ENCODE measurements at places on chromosomes 2 and 18.

- no peak for DNase-seq
Measured at GRCh38 chr2:128485761-128486639, 167.3 kb upstream of the HS6ST1 start.

GRCh38 chr2:222290736-222291484 is 7.9 kb downstream of the PAX3 start:
- DNase-seq, result peak; percentile 79

DNA sequence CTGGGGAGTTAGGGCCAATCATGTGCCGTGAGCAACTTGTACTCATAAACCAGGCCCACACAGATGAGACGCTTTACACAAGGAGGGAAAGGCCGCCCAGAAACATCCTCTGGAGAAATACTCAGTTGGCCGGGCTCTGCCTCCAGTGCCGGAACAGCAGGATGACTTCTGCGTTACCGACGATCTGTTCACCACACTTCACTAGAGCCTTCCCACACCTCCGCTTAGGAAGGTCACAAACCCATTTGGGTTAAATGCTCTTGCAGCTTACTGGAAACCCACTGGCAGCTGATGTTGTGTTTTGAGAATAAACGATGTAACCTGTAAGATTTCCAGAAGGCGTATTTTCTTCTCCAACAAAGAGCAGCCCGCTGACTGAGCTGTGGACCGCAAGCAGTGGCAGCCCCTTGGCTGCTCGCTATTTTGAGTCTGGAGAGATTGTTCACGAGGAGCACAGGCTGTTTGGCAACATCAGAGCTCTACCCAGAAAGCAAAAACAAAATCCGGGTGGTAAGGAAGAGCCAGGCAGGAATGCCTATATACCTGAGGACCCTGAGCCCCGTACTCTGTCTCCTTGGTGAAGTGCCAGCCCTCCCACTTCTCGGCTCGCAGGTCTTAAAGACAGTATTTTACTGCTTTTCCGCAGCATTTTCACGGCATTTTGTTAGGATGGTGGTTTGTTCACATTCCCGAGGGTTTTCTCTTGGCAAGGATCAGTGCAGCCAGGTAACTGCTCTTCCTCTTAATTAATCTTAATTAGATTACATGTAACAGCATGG is 44.0 kb downstream of the COLEC12 start:
- DNase-seq, result no peak

GRCh38 chr2:9707008-9707407 is 76.2 kb upstream of the YWHAQ start:
- DNase-seq, result no peak

DNA sequence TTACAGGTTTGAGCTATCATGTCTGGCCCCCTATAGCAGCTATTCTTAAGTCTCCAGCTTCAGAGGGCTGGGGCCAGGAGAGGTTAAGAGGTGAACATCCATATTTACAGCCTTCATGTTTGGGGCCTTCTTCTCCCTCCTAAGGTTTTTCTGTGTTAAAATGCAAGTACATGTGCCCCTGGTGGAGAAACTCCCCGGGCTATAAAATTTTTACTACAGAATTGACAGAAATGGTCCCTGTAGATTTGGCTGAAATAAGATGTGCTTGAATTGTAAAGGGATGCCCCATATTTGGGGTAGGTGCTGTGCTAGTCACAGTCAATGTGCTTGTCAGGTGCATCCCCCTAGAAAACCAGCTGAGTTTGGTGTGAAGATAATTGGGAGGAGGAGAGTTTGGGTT is 263.3 kb upstream of the CXCR4 start:
- no peak for DNase-seq

- DNase-seq, result no peak
Measured at GRCh38 chr2:43425659-43426058, 170.2 kb downstream of the THADA start.

- no peak for DNase-seq
Measured at GRCh38 chr18:31248783-31249521, 69.0 kb upstream of the DSG1 start.

DNA sequence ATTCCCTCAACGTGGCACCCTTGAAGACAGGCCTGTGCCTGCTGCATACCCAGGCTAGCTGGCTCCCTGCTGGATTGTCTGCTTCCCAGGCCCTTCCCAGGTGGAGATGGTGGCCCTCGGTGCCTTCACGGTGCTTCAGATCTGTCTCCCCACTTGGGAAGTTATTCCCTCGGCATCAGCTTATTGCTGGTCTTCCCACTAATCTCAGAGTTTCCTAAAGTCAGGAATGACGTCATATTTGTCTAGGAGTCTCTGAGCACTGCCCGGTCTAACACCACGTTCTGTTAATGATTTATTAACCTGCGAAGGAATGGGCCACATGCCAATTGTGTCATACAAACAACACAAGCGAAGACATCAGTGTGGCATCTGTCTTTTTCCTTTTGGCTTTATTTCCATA is 269.8 kb upstream of the ID2 start:
- DNase-seq, result no peak

DNA sequence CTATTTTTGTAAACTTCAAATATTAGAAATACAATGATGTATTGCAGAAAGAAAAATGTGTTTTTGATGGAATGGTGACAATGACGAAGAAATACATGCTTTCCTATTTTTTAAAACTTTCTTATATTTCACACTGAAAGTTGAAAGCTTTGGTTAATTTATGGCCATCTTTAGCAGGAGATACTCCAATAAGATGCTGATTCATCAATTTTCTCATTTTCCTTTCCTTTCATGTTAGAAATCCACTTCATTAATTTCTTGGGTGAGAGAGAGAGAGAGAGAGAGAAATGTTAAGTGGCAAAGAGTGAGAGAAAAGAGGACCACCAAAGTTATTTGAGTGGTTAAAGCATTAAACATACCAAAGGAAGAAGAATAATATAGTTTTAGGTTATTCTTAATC is 28.6 kb upstream of the MAP2 start:
- no peak for DNase-seq

DNA sequence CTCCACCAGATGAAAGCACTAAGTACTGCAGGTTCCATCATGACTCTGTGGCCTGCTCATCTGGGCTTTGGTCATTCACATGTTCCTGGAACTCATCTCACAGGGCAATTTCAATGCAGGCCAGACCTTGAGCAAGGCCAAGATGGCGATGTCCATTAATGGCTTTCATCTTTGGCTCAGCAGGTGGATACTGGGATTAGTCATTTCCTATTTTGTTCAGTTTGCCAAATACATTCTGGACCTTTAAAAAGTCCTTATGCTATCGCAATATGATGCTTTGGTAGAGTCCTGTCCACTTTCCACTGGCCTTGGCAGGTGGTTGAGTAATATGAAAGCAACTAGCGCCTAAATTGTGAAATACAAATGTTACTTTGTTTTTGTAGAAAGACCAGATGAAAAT is 170.1 kb upstream of the REV1 start:
- no peak for DNase-seq

- peak; percentile 85 for DNase-seq
Measured at GRCh38 chr2:170218931-170219330, 41.0 kb downstream of the MYO3B start.

DNA sequence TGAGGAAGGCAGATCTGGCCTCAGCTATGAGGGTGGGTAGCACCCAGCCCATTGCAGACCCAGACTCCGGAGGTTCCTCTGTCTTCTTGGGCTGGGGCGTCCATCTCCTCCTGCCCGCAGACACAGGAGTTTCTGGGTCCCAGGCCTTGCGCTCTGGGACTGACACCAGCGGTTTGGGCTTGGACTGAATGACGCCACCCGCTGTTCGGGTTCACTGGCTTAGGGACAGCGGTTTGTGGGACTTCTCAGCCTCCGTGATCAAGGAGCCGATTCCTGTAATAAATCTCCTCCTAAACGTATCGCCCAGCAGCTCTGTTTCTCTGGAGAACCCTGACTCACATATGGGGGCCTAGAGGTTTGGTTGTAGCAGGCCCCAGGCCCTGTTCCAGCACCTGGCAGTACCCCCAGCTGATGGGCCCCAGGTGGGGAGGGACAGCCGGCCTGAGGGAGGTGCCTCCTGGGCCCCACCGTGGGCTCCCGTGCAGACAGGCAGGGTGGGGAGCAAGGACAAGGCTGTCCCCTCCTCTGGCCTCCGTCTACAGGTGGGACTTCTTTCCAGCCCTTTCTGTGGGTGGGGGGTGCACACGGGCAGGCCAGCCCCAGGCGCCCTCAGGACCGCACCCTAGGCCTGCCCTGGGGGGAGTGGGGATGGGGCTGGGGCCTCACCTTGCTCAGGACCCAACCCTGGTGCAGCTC is 4.5 kb upstream of the AQP12A start:
- DNase-seq, result no peak

- DNase-seq, result no peak
Measured at GRCh38 chr18:48342581-48342980, 66.6 kb downstream of the ZBTB7C start.

GRCh38 chr2:68727683-68728375 is 6.8 kb upstream of the ARHGAP25 start:
- no peak for DNase-seq

- DNase-seq, result no peak
Measured at GRCh38 chr2:72423756-72424155, 276.1 kb upstream of the CYP26B1 start.

- DNase-seq, result peak; percentile 36
Measured at GRCh38 chr18:50372743-50373142, 2.1 kb upstream of the SKA1 start.

GRCh38 chr2:219475697-219476651 is 22.7 kb upstream of the GMPPA start:
- DNase-seq, result peak; percentile 92

DNA sequence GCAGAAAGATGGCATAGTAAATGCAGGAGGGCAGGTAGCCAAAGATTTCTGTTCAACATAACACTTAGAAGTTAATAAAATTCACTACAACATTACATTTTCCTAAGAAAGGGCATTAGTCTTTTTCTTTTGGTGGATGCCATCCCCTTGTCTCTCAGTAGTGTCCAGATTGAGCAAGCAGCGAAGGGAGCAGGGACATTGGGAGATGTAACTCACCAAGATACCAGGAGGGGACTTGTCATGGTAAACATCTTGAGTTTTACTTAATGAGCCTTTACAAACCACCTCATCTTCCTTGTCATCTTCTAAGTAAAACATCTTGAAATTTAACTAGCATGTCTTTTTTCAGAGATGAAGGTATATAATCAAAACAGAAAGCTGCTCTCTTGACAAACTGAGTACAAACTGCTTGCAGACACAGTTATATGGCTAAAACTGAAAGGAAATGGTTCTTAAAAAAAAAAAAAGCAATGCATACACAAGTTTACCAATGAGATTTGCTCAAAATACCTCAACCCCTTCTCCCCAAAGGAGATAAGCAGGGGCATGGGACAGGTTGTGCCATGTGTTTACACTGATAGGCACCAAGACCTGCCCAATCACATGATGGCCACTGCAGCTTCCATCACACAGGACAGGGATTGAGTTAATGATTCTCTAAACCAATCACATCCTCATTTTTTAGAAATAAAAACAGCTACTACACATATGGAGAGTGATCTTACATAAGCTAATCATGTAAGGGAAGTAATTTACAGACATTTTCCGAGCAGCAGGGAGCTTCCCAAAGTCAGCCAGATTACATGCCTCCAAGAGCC is 30.3 kb downstream of the LPIN2 start:
- DNase-seq, result no peak

- DNase-seq, result no peak
Measured at GRCh38 chr2:229486673-229487072, 215.6 kb upstream of the PID1 start.

GRCh38 chr2:208608122-208608835 is 201.7 kb downstream of the PTH2R start:
- DNase-seq, result peak; percentile 88

DNA sequence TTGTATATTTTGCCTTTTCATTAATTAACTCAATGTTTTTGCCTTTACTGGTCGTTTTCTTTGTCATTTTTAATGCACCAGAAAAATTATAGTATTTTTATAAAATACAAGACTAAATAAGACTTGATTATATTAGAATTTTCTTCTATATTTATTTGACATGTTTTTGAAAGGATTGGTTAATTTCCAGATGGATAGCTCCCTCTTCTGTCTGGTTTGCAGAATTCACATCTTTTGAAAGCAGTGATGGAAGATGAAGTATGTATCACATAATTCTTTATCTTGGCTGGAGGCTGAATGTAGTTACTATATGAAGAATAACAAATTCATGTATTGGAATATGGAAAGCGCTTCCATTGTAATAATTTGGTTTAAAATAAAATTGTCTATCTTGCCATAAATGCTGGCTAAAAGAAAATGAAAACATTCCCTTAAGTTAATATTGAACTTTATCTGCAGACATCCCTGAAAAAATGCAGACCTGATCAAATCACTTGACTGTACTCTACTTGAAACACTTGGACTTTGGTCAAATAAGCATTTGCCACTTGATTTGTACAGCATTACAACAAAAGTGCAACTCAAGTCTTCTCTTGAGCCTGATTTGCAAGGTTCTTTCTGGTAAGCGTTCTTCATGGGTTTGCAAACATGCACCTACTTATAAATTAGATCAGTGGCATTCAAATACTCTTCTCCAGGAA is 86.3 kb upstream of the EFEMP1 start:
- DNase-seq, result peak; percentile 61

- no peak for DNase-seq
Measured at GRCh38 chr2:45731141-45731540, 79.7 kb downstream of the PRKCE start.

- DNase-seq, result peak; percentile 87
Measured at GRCh38 chr2:206890926-206891325, 48.4 kb upstream of the CPO start.

- no peak for DNase-seq
Measured at GRCh38 chr2:40716879-40717278, 265.0 kb upstream of the SLC8A1 start.

DNA sequence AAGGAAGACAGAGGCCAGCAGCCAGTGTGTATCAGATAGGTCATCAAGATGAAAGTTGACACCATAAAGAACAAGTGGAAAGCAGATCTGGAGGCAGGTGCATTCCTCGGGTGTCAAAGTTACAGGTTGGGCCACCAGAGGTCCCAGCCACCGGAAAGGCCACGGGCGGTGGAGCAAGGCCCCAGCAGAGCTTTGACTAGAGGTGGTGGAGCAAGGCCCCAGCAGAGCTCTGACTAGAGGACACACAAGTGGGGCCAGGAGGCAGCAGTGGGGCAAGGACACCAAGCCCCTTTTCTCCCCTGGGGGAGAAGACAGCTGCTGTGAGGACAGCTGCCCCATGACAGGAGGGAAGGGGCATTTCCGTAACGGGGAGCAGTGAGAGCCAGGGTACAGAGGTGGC is 115.1 kb downstream of the GYPC start:
- DNase-seq, result no peak

- no peak for DNase-seq
Measured at GRCh38 chr18:34251919-34252318, 27.2 kb upstream of the NOL4 start.

- no peak for DNase-seq
Measured at GRCh38 chr18:62729487-62730386, 14.4 kb downstream of the PHLPP1 start.

DNA sequence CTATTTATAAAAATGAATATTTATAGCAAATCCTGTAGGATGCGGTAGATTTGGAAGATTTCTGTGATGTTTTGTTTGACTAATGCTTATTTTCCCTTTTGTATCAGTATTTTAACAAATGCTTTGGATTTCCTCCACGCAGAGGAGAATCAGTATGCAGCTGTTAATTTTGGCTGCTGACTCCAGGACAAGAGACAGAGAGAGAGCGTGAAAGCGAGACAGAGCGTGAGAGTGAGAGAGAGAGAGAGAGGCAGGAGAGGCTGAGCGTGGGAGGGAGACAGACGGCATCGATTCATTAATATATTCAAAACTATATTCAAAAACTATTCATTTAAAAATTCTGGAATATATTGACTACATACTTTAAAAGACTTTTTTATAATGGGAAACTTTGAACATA is 62.5 kb downstream of the RRM2 start:
- DNase-seq, result no peak

GRCh38 chr18:14097761-14098160 is 34.5 kb downstream of the ZNF519 start:
- no peak for DNase-seq
